Mesenteric fat pad (tissue), 1 donor: ENCODE measurements at places on chromosomes 6 and 20. TPM values are rescaled to one million over a fixed set of nuclear protein-coding genes. Genes with fewer than 3 reads are reported as not detected.

FAM83B gene
- total RNA-seq = not detected

DCBLD1 gene
- total RNA-seq = 9.9 TPM

DNA sequence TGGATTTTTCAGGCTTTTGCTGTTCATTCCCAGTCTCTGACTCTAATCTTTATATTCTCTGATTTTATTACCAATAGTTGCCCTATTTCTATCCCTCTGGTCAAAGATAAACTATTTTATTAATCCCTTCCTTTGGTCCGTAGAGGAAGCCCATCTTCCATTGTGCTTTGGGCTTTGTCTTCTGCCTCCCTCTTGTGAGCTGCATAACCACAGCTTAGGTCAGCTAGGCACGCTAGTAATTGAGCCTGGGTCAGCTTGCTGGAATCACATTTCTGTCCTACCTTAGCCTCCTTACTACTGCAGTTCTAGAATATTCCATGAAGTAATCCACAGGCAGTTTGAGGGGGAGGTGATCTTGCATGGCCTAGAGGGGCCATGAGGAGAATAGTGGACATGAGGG lies 49.4 kb downstream of the TRMT11 start:
- DNase-seq = no peak

DNA sequence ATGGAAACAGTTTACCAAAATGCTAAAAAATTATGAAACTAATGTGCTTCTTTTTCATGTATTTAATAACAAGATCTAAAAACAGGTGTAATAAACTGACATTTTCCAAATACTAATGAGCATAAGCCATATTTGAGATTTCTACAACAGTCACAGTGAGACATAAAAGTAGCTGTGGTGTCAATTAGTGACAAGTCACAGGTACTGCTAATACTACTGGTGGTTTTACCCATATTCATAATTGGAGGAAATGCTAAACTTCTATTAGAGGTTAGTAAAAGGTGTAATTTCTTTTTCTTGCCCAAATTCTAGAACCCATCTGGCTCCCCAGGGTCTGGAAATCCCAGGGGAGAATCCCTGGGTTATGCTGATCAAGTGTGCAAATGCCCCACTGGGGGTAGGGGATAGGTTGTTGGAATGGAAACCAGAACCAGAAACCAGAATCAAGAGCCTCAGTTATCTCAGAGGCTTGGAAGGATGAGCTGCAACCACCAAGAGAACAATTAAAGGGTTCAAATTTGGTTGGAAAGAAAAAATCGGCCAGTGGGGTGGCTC lies 7.1 kb upstream of the GTF2H4 start:
- no peak for DNase-seq
